GM19239 (cell line): ENCODE measurements at places on chromosomes 11 and 22.

GRCh38 chr11:21614961-21615360 is 577.9 kb upstream of the ANO5 start:
- DNase-seq = no peak

- DNase-seq = no peak
These were observed 158.7 kb upstream of the PDGFD start for GRCh38 chr11:104322696-104323095.

DNA sequence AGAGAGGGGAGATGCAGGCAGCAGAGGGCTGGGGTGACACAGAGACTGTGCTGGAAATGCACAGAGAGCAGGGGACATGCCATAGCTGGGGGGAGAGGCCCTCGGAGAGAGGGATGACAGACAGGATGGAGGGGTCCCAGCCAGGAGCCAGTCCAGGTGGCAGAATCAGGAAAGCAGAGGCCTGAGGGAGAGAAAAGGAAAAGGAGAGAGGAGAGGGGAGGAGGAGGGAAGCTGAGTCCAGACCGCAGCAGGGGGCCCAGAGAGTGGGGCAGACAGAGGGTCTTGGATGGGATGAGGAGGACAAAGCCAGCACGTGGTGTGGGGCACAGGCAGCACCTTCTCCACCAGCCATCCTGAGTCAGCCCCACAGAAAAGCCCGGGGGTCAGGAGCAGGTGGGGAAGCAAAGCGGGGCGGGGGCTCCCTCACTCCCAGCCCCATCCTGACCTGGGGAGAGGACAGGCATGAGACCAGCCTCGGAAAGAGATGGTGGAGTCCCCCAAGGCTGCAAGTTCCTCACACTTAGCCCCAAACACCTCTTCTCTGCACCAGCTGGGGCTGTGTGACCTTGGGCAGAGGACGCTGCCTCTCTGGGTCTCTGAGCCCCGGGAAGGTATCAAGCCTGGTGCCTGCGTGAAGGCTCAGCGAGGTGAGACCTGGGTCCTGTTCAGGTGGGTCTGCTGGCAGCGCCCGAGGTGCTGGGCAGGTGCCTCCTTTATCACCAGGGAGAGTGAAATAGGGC is 48.0 kb downstream of the IGLL1 start:
- no peak for DNase-seq

DNA sequence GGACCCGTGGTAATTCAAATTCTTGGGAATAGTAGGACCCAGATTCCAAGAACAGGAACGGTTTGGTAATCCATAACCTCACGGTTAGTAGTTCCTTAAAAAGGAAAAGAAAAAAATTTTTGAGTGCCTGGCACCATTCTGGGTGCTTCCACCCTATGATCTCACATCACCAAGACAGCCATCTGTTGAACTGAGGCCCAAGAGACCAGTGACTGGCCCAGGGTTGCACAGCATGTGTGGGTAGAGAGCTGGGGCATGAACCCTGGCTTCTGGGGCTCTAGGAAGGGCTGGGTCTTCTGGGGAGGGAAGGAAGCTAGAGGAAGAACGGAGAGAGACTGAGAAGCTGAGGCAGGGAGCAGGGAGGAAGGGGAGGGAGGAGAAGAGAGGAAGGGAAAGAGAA is 4.7 kb upstream of the SPI1 start:
- DNase-seq = no peak

GRCh38 chr11:63821411-63821810 is 8.2 kb downstream of the SPINDOC start:
- no peak for DNase-seq

GRCh38 chr11:31809857-31810778 is 1.0 kb downstream of the PAX6 start:
- no peak for DNase-seq

DNA sequence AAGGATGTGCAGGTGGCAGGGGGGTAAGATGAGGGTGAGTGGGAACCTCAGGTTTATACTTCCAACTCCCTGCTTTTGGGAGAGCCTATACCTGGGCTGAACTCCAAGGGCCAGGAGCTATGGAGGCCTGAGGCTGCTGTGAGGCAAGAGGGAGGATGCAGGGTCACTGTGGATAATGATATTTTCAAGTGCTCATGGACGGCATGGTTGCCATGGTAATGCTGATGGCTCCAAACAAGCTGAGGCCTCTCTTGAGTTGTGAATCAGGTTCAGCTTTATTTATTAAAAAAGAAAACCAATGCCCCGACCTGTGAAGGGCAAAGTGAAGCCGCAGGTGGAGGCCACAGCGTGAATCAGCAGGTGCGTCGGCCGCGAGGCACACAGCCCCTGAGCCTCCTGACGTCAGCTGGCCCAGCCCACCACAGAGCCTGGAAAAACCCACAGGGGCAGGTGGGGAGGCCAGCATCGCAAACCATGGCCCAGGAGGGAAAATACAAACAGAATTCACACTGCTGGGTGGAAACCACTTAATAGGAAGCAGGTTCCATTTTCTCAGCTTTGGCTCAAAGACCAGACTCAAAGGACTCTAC is 17.4 kb upstream of the CREB3L1 start:
- DNase-seq = no peak

DNA sequence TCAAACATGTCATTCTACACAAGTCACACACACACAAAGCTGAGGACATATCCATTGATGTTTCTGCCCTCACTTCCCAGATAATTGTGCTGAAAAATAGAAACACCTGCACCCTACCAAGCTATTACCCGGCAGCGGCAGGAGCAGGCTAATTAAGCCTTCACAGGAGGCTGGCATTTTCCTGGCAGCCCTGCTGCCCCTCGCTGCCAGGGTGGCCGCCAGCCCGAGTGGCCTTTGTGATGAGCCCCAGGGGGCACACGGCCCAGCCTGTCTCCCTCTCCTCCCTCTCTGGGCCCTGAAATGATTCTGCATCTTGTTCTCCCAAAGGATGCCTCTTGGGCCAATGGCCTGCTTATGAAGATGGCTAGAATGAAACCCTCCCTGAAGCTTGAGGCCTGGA is 76.2 kb upstream of the TP53I11 start:
- DNase-seq = no peak

- no peak for DNase-seq
These were observed 30.6 kb downstream of the MMP7 start for GRCh38 chr11:102499931-102500330.
